ENCODE measurements at places on chromosomes 6 and 20.

GRCh38 chr20:2204021-2204420 is 91.8 kb upstream of the TGM3 start:
- DNase-seq, result no peak

DNA sequence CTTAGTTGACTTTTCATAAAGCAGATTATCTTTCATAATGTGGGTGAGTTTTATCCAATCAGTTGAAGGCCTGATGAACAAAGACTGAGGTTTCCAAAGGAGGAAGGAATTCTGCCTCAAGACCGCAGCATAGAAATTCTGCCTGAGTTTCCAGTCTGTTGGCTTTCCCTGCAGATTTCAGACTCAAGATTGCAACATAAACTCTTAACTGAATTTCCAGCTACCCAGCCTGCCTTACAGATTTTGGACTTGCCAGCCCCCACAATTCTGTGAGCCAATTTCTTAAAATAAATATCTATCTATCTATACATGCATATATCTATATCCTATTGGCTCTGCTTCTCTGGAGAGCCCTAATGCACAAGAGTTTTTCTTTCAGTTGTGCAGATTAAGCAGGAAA is 57.3 kb upstream of the SMLR1 start:
- DNase-seq, result no peak

GRCh38 chr6:39263303-39264037 is 34.2 kb upstream of the KCNK5 start:
- no peak for DNase-seq

GRCh38 chr6:21438237-21438985 is 155.1 kb upstream of the SOX4 start:
- DNase-seq, result no peak

- no peak for DNase-seq
Observed at GRCh38 chr6:69343851-69344250, 453.0 kb downstream of the LMBRD1 start.

- no peak for DNase-seq
Observed at GRCh38 chr20:40438161-40438830, 250.7 kb downstream of the MAFB start.

DNA sequence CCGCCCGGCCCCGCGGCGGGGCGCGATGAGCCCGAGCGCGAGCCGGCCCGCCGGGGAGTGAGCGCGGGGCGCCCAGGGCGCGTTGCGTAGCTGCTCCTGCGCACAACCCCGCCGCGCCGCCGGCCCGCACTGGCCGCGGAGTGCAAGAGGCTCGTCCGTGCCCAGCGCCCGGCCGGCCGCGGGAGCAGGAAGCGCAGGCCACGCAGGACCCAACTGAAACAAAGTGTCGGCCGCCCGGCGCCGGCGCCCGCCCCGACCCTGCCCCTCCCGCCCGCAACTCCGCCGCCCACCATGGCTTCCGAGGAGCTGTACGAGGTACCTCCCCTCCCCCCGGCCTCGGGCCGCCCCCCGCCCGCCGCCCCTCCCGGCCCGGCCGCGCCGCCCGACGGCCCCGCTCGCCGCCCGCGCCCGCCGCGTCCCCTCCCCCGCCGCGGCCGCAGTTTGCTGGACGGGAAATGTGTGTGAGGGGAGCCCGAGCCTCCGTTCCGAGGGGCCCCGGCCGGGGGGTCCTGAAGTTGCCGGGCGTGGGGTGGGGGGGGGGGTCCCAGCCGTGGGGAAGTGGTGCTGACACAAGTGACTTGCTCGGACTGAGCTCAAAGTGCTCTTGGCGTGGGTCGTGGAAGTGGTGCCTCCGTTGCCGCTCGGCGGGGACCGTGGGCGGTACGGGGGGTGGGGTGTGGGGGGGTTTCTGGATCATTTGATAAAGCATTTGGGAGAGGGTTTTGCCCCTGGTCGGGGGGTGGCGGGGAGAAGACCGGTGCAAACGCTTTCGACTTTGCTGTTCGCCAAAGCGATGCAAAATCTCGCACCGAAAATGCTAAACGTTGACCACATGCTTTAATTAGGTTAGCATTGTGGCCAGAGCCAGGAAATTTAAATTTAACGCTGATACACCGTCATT is 539 bp downstream of the CDYL start:
- peak; percentile 28 for DNase-seq
